ENCODE measurements at places on chromosomes 2 and 18.
A peak's percentile ranks its signal among the peaks of the same experiment; 100 is the strongest.

DNA sequence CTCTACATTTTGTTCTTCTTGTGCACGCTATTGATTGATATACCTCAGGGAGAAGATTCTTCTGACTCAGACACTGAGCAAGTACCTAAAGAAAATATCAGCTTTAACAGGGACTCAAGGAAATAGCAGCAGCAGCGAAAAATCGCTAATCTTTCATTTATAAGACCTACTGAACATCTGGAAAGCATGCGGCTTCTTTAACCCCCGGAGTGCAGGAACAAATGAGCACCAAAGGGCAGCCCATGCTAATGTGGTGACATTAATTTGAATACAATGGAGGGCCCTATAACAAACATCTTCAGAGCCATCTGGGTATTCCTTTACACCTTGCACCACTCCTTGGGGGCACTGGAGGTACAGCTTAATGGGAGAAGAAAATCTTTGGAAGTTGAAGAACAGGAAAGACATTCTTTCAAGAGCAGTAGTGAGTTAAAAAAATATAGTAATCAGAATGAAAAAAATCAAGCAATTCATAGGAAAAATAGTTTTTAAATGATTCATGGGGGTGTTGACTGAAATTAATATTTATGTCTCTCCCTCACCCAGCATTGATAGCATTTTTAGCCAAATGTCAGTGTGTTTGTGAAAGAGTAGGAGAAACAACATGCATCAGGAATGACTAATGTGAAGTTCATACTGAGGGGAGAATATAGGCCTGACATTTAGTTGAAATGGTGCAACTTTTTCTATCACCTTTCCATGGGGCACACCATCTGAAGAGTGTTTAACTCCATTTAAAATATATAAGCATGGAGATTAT, 281.7 kb downstream of the HRH4 start:
- DNase-seq: peak; percentile 15

GRCh38 chr18:23927821-23928746, 86.5 kb upstream of the TTC39C start:
- no peak for DNase-seq

DNA sequence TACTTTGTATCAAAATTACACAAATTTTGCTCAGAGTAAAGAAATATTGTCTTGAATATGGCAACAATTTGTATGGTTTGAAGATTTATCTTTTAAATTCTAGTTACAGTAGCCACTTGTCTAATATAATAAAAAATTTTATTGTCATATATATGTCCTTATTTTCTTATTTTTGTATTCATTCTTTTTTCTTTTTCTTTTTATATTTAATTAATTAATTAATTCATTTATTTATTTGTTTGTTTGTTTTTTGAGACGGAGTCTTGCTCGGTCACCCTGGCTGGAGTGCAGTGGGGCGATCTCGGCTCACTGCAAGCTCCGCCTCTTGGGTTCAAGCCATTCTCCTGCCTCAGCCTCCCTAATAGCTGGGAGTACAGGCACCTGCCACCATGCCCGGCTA, 3.7 kb upstream of the CDH19 start:
- DNase-seq: no peak

GRCh38 chr2:232487385-232488096, at the start of gene ECEL1:
TSS of gene ECEL1 (minus strand) at chr2:232487834. CDS start at chr2:232486653, 1,181 bp downstream.
- no peak for DNase-seq

DNA sequence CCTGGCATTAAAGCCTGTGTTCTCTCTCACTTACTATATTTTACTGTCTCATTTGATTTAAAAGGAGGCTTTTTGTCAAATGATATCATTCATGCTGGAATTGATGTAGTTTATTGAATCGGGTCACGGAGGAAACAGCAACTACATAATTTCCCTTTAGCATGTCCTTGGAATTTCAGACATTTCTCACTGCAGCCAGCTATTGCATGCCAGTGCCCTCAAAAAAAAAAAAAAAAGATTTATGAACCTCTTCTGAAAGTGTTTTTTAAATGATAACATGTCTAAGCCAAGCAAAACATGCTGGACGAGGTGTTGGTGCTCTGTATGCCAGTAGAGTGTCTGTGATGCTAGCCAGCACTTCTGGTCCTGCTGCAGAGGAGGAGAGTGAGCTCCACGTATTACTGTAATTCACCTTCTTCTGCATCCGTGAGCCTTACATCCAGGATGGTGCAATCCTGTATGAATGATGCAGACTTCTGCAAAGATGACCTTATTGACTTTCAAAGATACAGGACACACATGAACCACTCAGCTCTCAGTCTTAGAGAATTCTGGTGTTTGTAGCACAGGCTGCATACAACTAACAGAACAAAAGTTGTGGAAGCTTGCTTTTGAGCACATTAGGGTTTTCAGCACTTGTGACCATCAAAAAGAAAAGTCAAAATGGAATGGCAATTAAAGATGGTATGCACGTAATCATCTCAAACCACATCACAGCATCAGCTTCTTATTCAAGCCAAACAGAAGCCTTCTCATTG, 31.1 kb downstream of the UGP2 start:
- DNase-seq: no peak

- no peak for DNase-seq
These were observed 43.4 kb downstream of the KANSL3 start for GRCh38 chr2:96594691-96595152.
